Mesenteric fat pad (tissue), 1 donor: ENCODE measurements at places on chromosomes 3 and 15. TPM values are rescaled to one million over a fixed set of nuclear protein-coding genes. Genes with fewer than 3 reads are reported as not detected.

PPP1R14D gene
- total RNA-seq: not detected

GABRR3 gene
- not detected for total RNA-seq

WNT7A gene
- not detected for total RNA-seq

NMB gene
- total RNA-seq: 67.0 TPM

MTFMT gene
- 14.5 TPM for total RNA-seq

PLA2G4F gene
- not detected for total RNA-seq
